ENCODE measurements at places on chromosomes 12 and 14.

DNA sequence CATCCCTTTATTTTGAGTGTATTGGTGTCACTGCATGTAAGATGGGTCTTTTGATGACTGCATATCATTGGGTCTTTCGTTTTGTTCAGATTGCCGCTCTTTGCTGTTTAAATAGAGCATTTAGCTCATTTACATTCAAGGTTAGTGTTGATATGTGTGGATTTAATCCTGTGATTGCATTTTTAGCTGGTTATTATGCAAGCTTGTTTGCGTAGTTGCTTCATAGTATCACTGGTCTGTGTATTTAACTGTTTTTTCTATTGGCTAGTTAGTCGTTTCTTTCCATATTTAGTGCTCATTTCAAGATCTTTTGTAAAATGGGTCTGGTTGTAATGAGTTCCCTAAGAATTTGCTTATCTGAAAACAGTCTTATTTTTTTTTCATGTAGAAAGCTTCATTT lies 1170.6 kb upstream of the SEL1L start:
- no peak for DNase-seq

DNA sequence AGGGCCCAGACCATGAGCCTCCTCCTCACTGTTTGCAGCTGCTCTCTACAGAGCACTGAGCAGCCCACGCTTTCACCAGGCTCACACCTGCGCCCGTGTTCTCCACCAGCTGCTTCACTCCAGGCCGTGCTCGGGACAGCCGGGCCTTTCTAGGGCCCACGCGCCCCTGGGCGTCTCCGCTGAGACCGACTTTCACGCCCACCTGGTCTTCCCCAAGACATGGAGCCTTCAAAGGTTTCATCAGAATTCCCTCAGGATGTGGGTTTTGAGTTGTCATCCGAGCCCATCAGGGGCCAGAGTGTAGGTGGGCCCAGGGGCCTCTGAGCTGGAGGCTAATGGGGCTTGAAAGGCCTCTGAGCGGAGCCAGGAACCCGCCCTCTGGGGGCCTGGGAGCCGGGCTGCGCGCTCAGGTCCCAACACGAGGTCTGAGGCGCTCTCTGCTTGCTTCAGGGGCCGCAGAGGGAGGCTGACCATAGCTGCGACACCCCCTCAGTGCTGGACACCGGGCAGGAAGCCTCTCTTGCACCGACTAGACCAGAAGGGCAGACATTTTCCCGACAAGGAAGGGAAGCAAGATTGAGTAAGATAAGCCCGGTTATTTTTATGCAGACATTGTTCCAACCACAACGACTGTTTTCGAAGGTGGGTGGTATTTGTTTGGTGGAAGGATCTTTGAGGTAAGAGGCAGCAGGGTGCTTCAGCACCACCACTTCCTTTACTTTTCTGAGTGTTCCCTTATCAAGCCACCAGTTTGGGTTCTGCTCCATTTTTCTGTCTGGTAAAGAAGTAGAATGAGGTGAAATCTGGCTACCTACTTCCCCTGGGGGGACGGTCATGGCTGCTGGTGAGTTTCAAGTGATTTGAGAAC lies 125.0 kb upstream of the FUT8 start:
- peak; percentile 76 for DNase-seq

GRCh38 chr14:24365600-24366412 lies 2.2 kb upstream of the NFATC4 start:
- peak; percentile 74 for DNase-seq

GRCh38 chr14:49962621-49963020 lies 69.7 kb downstream of the ARF6 start:
- DNase-seq: peak; percentile 55

DNA sequence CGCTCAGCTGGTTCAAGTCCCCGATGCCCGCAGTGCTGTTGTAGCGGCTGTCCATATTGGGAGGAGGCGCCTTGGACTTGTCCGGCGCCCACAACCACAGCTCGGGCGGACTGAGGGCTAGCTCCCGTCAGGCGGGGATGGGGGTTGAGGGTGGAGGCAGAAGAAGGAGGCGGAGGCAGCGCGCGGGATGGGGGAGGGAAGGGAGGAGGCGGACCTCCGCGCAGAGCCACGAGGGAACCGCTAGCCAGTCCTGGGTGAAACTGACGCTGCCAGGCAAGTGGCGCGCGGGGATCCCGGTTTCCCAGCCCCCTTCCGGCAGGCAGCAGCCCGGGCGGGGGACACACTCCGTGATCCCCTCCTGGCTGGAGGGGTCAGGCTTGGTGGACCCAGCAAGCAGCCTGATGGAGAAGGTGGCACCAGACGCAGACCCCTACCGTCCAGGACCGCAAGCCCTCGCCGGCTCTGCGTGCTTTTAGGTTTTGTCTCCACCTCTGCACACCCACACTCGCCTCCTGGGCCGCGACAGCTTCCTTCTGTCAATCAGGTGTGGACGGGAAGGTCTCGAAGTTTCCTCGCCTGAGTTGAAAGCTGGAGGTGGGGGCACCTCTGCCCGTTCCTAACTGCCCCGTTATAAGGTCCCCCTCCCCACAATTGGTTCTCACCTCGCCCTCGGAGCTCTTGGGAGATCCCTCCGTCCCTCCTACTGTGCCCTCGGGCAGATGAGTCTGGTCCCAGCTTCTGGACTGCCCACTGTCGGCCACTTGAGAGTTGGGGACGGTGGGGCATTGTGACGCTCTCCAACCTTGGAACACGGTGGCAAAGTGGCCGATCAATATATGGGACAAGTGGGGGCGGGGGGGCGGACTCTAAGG lies at the start of gene CPNE8:
TSS of gene CPNE8 (minus strand) at position 112 of the 872 bp plus-strand sequence. CDS start at position 55, 57 bp downstream.
- peak; percentile 75 for DNase-seq

DNA sequence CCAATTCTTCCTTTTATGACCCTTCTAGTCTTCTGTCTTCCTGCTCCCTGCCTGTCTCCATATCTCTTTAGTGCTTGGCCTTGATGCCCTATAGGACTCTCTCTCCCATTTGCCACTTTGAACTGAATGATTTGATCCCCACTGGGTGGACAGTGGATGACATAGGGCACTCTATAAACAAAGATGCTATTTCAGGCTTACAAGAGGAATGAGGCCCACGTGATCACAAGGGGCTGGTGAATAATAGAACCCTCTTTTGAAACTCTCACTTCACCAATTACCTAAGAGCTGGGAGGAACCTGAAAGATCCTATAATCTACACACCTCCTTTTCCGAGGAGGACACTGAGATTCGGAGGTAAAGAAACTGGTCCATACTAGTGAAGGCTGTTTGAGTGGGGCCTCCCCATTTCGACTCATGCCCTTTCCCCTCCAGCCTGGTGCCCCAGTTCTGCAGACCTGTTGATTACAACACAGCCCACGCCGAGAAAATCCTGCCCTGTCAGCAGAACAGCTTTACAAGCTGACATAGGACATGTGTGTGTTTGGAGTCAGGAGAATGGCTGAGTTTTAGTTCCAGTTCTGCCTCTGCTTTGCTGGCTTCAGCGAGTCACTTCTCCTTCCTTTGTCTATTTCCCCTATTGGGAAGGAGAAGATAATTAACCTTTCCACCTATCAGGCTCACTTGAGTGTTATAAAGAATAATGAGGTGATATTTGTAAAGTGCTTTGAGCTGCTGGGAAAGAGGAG lies 400.3 kb downstream of the ZFP36L1 start:
- no peak for DNase-seq

DNA sequence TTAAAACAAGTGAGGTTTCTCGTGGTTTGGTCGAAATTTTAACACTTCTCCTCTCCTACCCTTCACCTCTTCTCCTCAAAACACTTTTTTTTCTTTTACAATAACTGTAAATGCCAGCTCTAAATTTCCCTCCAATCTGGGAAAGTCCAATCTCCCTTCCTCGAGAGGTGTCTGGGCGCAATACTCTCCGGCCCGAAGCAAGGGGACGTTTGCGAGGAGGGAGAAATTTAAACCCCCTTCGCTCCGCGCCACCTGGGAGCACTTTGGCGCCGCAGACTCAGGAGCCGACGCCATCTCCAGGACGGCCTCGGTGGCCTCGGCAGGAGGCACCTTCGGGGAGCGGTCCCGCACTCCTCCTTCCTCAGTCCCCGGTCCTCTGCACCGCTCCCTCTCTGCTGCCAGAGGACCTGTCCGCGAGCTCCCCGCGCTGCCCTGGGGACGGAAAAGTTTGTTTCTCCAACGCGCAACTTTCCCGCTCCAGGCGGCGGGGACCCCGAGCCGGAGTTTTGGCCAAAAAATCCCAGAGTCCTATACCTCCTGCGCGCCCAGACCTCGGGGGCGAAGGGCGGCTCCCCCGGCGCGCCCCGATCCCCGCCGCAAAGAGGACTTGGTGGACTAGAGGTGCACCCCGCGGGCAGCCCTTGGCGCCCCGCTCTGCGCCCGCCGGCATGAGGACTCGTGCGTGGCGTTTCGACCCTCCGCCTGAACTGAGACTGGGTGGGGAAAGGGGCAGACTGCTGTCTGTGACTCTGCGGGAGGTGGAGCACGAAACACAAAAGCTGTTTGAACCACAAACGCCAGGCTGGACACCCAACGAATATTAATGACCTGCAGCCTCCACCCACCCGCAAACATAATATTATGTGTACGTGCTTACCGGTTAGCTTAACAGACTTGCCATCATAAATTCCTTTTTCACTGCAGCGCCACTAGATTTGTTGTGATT lies 95.2 kb upstream of the HMGA2 start:
- no peak for DNase-seq

DNA sequence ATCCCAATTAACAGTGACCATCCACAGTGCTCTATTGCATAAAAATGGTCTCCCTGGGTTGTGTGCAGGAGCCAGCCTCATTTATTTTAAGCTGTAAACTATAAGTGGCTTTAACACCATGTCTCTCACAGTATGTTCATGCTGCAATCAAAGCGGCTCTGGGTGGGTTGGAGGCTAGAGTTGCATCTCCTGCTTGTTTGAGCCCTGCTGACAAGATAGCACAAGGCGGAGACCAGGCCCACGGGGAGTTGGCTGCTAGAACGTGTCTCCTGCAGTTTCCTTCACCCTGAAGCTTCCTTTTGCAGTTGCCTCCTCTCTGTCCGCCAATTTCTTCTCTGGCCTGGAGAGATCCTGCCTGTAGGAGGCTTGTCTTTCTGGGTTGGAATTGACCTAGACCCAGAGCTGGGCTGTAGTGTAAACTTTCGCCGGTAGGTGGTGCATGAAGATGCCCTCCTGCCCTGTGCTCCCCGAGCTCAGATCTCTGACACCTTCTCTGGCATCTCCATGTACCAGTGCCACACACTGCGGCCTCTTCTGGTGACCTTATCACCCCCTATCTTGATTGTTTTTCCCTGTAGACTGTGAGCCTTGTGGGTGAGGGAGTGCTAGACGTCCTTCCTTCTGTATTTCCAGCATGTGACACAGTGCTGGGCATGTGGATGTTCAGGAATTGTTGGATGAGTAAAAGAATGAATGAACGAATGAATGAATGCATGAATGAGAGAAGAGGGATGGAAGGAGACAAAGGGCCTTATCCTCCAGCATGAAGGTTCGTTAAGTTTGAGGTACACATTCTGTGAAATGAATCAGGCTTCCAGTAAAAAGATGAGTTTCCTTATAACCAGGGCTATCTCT lies 10.4 kb downstream of the OTUB2 start:
- peak; percentile 82 for DNase-seq

- DNase-seq: peak; percentile 26
Observed at GRCh38 chr12:49332891-49333371, 4.1 kb downstream of the C1QL4 start.

DNA sequence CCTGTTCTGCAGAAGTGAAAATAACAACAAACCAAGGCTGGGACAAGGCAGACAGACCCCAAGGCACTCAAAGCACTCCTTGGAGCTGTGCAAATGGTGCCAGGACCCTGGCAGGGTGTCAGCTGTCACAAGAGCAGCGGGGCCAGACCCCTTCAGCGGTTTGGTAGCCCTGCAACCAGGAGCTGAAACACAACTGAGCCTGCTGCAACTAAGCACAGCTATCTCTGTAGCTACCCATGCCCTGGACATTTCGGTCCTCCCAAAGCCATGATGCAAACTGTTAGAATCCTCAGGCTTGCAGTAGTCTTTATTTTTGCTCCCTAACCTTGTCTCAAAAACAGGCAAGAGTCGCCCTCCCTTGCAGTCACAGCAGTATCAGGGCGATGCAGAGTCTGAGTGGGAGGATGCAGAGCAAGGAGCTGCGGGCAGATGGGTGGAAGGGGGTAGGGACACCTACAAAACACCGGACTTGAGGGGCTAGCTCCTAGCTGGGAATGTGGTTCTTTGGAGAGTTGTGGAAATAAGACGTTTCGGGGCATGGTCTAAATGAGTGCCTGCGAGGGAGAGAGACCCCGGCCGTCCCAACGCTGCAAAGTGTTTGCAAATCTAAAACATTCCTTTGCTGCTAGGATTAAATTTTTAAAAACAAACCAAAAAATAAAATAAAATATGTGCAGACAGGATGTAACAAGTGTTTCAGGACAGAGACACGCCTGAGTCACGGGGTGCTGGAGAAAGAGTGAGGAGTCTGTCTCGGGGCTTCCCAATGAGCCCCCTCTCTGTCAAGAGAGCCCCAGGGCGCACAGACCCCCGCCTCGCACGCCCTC lies 1.0 kb downstream of the NUAK1 start:
- DNase-seq: no peak

GRCh38 chr14:85856430-85856829 lies 326.5 kb downstream of the FLRT2 start:
- DNase-seq: no peak

- no peak for DNase-seq
Observed at GRCh38 chr12:54044425-54045103, 9.1 kb upstream of the HOXC4 start.

- no peak for DNase-seq
Observed at GRCh38 chr14:28975084-28975483, 208.5 kb downstream of the FOXG1 start.

- no peak for DNase-seq
Observed at GRCh38 chr14:94451091-94451771, 1.4 kb downstream of the SERPINA11 start.

GRCh38 chr12:11891346-11891745 lies 179.4 kb upstream of the BCL2L14 start:
- DNase-seq: no peak

GRCh38 chr14:69931960-69932359 lies 52.7 kb downstream of the SMOC1 start:
- no peak for DNase-seq

DNA sequence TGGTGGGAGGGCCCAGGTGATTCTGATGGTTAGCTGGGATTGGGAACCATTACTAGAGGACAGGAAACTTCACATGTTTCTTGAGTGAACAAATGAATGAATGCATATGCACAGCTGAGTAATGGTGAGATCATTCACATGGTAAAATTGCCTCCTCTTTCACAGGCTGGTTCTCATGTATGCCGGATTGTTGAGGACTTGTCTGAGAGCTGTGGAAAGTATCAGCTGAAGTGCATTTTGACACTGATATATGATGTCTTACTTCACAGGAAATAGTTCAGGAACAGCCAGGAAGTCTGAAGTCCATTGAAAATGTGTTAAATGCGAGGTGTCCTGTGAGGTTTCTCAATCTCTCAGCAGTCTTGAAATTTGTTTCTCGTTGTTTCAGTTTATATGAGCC lies 77.6 kb upstream of the DACT1 start:
- no peak for DNase-seq

DNA sequence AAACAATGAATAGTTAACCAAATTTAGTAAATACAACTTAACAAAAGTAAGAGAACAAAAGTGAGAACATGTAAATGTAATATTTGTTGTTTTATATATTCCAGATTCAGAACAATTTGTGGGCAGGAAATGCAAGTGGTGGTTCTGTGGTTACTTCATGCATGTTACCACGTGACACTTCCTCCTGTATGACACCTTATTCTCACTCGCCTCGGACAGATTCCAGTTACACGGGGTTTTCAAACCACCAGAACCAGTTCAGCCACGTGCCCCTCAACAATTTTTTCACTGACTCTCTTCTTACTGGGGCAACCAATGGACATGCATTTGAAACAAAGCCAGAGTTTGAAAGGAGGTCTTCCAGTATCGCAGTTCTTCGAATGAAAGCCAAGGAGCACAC lies 21.0 kb downstream of the ALX1 start:
- DNase-seq: no peak
